Kidney tubule cell (primary cell): ENCODE measurements at places on chromosomes 6 and 20.

DNA sequence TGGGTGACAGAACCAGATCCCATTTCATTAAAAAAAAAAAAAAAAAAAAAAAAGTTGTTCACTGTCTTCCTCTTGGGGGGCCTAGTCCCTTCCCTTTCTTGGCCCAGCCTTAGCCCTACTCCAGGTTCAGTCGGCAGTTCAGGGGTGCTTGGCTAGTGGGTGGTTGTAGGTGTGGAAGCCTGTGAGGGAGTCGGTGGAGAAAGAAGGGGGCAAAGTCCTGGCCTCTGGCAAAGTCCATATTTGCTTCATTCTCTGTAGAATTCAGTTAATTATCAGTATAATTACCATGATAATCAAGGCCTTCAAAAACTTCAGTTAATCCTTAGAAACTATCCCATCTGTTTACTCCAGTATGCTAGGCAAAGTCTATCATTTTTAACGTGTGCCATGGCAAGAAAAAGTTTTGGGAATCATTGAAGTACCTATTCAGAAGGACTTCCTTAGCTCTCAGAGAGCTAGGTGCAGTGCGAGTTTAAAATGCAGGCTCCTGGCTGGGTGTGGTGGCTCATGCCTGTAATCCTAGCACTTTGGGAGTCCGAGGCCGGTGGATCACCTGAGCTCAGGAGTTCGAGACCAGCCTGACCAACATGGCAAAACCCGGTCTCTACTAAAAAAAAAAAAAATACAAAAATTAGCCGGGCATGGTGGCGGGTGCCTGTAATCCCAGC lies 205.7 kb upstream of the ARG1 start:
- no peak for DNase-seq

- DNase-seq = no peak
Observed at GRCh38 chr20:48257833-48258232, 472.6 kb upstream of the SULF2 start.

DNA sequence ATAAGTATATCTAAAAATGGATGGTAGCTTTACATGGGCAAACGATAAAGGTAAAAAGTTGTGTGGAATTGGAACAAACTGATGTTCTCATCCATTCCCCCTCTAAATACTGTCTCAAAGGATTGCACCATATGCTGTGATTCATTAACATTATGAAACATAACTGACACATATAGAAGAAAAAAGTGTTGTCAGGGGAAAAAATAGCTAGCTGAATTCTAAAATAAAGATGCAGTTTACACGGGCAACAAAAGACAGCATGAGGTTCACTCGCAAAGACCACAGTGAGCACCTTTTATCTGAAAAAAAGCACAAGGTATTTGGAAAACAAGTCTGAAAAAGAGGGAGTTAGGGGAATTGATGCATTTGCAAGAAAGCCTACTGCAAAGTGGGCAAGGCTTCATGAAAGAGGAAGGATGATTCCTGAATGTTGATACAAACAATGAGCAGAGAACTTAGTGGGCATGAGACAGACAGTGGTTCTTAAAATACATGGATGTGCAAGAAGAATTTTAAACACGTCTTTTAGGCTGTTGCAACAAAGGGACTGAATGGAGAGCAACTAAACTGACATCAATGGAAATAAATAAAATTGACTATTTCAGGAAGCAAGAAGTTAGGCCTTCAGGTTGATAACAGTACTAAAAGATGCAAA lies 280.9 kb downstream of the KIF16B start:
- DNase-seq = no peak

DNA sequence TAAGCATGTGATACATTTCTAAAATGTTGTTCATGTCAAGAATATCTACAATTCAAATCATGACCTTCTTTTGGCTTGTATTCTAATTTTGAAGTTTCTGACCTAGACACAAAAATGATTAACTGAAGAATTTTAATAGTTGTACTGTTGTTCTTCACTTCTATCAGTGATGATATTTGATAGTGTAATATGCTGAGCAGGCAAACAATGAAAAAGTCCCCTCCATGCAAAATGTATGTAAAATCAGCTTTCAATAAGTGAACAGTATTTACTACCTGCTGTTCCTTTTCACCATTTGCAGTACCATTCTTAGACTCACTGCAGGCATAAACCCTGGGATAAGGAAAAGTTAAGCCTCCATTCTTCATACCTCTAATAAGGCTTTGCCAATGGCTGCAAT lies 201.5 kb downstream of the LAMA2 start:
- no peak for DNase-seq

GRCh38 chr20:10495173-10495572 lies 60.1 kb downstream of the SLX4IP start:
- DNase-seq = no peak

GRCh38 chr20:37071481-37071911 lies 24.3 kb downstream of the RBL1 start:
- DNase-seq = peak; percentile 49

DNA sequence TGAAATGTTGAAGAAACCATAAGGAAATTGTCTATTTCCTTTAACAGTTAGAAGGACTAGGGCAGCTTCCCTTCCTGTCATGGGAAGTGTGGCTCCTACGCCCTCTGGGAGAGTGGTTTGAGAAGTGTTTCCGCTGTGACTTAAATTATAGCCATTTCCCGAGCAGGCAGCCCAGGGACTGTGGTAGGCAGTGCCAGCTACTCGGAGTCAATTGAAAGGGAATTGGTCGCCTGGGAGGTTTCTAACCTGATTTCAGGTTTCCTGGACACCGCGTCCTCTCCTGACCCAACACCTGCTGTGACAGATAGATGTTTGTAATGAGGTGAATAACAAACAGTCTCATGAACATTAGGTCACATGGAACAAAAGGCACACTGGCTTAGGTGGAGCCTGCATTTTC lies 256.1 kb upstream of the PLCB4 start:
- DNase-seq = peak; percentile 33

- no peak for DNase-seq
Observed at GRCh38 chr6:157602521-157603295, 220.3 kb upstream of the SNX9 start.

DNA sequence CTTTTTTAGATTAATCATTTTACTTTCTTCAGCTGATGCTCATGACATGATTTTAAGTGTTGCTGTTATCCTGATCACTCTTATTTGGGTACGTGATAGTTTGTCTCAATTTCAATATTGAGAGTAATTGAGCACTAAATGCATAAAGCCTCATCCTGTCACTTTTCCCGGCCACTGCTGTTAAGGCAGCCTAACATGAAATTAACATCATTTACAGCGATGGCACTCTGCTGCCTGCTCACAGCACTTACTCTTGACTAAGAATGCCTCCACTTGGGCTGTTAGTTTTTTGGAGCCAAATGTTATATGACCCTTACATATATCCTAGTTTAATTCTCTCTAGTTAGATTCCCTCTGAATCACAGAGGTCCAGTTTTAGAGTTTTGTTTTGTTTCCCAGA lies 107.3 kb downstream of the SLX4IP start:
- no peak for DNase-seq

DNA sequence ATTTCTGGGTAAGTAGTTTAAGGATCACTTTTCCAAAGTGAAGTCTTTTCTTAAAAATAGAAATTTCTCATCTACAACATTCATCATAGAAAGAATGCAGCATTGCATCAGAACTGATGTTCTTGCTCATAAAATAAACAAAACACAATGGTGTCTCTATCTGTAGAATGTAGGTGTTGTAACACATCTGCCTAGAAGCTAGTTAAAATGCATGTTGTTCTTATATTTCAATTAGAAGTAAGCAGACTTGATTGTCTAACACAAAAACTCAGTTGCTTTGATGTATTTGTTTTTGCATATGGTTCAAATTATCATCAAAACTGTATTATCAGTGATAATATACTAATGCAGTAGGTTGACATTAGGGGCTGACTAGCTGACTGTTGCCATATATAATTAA lies 654.7 kb upstream of the FLRT3 start:
- DNase-seq = peak; percentile 18

GRCh38 chr6:128135325-128135724 lies 234.5 kb upstream of the THEMIS start:
- no peak for DNase-seq

- peak; percentile 86 for DNase-seq
Observed at GRCh38 chr20:2108987-2109386, 7.4 kb downstream of the STK35 start.

DNA sequence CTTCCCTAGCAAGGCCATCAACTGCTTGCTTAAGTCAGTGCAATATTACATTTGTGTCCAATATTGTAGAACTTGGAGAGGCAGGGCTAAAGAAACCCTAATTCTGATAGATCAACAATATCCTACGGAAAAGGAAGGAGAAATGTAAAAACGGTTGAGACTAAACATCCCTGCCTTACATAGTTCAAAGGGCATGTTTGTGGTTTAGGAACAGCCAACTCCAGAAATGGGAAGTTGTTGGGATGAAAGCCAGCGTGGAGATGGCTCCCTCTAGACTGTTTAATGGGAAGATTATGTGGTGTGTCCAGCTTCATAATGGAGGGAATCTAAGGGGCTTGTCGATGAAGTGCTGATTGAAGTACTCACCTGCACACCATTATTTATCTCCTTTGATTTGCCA lies 145.3 kb upstream of the TENT5A start:
- no peak for DNase-seq

GRCh38 chr20:23609486-23610109 lies 3.9 kb upstream of the CST9 start:
- no peak for DNase-seq

GRCh38 chr20:50218987-50219435 lies 28.4 kb downstream of the CEBPB start:
- DNase-seq = peak; percentile 34

DNA sequence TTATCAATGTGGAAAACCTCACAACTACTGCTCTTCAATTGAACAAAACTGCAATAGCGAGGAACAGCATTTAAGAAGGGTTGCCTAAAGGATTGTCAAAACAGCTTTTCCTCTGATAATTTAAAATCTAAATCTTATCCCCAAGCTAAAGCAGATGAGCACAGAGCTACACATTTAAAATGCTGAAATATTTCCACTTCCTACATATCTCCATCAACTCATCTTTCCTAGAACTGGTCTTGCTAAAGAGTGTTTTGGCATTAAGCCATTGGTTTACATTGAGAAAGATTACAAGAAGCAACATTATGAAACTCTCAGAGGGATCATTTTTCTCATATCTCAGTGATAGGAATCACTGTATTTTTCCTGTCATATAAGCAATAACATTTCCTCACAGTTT lies 3.6 kb downstream of the OR10C1 start:
- DNase-seq = no peak

GRCh38 chr6:43973357-43973756 lies 153.9 kb downstream of the MRPL14 start:
- DNase-seq = peak; percentile 47

DNA sequence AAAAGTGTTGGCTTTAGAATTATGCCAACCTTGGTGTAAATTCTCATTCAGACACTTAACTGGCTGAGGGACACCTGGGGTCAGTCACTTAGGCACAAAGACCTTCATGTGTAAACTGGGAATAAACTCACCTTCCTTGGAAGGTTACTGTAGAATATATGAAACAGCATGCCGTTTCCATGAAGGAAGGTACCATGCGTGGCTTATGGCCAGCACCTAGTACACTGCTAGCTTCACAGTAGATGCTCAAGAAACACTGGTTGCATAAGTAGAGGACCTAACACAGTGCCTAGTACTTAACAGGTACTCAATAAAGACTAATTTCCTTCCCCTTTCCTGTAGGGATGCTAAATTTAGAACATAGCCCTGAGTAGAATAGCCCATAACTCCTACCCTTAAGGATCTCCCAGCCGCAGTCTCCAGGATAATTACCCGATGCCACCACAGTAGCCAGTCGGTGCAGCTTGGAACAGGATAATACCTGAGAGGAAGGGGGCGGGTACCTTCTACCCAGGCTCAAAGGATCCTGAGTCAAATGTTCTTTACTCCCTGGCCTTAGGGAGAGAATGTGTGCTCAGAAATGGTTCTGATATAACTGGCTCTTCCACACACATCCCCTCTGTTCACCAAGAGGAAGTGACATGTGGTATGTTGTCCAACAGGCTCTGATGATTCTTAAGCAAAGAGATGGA lies 3.6 kb downstream of the BCL2L1 start:
- DNase-seq = peak; percentile 67

DNA sequence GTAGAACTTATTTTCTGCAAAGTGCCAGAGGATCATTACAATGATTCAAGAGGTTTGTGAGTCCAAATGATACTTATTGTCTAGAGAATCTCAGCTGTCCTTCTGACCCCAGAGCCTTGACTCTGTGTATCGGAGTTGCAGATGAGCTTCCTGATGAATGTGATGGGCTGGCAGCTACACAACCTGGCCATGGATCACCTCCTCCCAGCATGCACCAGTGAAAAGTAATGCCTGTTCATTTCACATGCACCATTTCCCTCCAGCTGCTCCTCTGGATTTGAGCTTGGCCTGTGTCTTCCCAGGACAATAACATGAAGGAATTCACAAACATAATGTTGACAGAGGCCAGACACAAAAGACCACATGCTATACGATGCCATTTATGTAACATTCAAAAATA lies 30.0 kb downstream of the SNHG17 start:
- DNase-seq = no peak

- peak; percentile 55 for DNase-seq
Observed at GRCh38 chr6:36594816-36595643, 868 bp downstream of the SRSF3 start.

GRCh38 chr6:107806691-107807090 lies 17.4 kb downstream of the SCML4 start:
- no peak for DNase-seq

GRCh38 chr20:62704341-62704948 lies 4.2 kb upstream of the NTSR1 start:
- peak; percentile 92 for DNase-seq

DNA sequence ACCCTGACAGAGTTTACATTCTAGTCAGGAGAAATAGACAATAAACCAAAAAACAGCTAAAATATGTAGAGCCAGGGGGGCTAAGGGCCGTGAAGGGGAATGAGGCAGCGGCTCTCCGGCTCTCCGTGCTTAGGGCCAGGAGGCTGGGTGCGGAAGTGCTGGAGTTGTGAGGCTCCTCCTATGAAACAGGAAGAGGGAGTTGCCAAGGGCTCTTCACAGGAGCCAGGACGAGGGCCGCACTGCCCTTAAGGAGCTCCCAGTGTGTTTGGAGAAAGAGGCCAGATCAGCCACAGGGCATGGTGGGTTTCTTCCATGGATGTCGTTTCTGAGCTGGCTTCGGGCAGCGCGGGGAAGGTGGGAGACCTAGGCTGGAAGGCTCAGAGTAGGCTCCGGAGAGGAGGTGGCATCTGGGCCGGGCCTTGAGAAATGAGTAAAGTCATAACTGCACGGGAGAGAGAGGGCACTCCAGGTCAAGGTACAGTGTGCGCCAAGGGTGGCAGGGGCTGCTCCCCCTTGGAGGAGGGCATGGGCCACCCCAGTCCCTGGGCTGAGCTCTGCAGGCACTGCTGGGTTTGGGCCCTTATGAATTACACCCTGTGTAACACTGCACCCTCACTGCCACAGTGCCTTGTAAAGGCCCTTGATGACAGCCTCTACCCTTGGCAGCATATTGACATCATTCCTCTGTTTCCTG lies 20.8 kb upstream of the MLN start:
- DNase-seq = peak; percentile 23

- no peak for DNase-seq
Observed at GRCh38 chr20:34403063-34403827, 40.2 kb downstream of the ITCH start.
